ENCODE measurements at places on chromosomes 1 and 21.

GRCh38 chr1:236618507-236618906, 14.2 kb upstream of the HEATR1 start:
- DNase-seq = no peak

- no peak for DNase-seq
Measured at GRCh38 chr21:43343095-43343991, 83.6 kb downstream of the SIK1 start.

DNA sequence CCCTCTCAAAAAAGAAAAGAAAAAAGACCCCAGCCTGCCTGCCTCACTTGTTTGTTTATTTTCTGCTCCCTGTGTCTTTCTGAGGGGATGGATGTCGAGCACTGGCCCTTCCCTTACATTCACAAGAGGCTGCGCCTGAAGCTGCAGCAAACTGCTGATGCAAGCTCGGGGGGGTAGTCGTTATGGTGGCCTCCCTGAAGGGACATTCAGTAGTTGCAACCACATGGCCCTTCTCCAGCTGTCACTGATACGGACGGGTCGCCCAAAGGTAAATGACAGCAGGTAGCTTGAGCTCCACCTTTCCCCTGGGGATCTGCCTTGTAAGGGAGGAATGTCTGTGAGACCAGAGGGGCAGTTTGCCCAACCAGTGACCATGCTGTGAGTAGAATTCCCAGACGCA, 17.7 kb downstream of the PLEKHM2 start:
- no peak for DNase-seq

- no peak for DNase-seq
Measured at GRCh38 chr21:36656138-36656537, 42.8 kb upstream of the SIM2 start.

DNA sequence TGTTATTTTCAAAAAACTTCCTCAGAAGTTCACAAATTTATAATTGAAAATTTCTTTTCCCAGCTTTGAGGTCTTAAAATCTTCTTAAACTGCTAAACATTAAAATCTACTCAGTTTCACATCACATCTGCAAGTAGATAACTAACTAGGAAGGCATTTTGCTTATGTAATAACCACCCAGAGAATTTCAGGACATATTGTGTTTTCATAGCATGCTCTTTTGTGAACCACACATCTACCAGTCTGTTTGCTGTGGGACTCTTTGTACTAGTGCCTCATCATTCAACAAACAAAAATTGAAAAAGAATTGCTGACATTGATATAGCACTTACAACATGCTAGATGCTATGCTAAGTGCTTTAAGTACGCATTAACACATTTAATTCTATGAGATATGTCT, 31.6 kb upstream of the C1orf146 start:
- DNase-seq = no peak

DNA sequence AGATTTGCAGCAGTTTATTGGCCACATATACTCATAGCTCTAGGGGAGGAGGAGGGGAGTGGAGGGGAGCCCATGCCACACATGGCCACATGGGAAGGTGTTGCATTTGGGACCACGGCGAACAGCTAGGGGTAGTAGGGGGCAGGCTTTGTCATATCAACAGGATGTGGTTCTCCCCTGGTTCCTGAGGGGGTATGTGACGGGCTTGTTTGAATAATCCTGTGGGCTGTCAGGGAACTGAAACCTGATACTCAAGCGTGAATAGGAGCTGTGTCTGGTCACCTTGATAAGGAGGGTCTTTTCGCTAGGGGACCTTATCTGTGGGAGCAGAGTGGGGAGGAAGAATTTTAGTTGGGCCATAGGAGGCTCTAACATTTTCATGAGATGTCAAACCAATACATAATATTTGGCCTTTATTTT, 264.7 kb downstream of the CTH start:
- peak; percentile 3 for DNase-seq

- no peak for DNase-seq
Measured at GRCh38 chr1:29330856-29331255, 94.5 kb downstream of the PTPRU start.

GRCh38 chr1:188027613-188028012, 1198.9 kb downstream of the PLA2G4A start:
- no peak for DNase-seq

GRCh38 chr1:81414488-81415015, 386.2 kb upstream of the ADGRL2 start:
- no peak for DNase-seq

DNA sequence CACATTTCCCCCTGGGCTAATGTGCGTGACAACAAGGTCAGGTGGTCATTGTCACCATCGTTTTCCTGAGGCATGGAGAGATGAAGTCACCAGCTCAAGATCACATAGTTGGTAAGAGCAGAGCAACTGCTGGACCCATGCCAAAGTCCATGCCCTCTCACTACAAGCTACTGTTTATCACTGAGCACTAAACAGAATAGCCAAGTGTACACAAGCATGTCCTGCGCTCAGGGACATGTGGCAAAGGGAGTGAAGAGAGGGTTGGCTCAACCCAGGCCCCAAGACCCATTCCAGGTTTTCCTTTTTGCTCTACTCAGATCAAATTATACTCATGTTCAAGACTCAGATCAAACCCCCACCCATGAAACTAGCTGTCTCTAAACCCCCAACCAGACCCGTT, 20.8 kb downstream of the LRRC52 start:
- no peak for DNase-seq

GRCh38 chr21:37436174-37436573, 69.6 kb downstream of the DYRK1A start:
- no peak for DNase-seq

Data from GDM1 (cell line).